ENCODE measurements at places on chromosomes 13 and 19. TPM values are rescaled to one million over a fixed set of nuclear protein-coding genes. Genes with fewer than 3 reads are reported as not detected.

- DNase-seq = peak; percentile 51
These were observed 579.5 kb downstream of the UQCRFS1 start for GRCh38 chr19:28633319-28634018.

DNA sequence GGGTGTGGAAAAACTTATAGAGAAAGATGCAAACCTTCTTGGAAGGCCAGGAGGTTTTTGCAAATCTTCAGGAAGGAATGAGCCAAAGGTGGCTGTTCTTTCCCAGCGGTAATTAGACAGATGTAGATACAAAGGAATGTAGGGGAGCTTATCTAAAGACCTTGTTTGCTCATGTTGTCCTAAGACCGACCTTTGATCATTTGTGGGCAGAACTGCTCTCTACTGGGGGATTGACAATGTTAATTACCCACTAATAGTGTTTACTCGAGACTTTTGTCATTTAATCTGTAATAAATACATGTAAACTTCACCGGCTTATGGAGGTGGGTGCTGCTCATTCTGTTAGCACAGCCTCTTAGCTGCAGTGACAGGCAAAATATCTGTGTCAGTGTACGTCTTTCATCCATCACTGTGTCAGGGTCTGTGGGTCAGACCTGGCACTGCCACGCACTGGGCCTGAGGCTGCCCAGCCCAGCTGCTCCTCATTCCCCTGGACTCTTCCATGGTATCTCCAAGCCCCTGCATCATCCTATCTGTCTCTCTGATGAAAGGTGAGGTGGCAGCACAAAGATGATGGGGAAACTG is 68.3 kb downstream of the ZNF431 start:
- DNase-seq = no peak

DNA sequence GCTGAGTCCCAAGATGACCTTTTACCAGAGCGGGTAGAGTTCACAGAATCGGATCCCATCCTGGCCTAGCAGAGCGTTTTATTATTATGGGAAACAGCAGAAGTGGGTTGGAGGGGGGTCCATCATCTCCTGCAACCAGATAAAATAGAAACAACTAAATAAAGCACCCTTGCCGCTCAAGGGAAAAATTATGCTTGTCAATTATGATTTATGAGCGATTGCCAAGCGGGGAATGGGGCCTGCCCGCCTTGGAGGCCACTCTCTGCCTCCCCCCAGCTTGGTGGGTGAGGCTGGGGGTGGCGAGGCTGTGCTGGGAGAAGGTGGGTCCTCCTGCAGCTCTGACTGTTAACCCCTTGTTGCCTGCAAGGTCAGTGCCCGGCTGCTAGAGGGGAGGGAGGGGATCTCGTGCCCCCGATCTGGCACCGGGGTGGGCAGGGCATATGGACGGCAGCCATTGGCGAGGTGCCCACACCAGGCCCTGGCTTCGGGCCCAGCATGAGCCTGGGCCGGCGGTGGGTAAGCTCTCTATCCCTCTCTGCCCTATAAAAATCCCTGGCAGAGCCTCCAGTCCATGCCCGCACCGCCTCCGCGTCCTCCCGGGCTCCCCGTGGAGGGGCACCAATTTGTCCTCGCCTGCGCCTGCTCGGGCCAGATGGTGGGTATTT is 129.1 kb downstream of the URI1 start:
- no peak for DNase-seq

DNA sequence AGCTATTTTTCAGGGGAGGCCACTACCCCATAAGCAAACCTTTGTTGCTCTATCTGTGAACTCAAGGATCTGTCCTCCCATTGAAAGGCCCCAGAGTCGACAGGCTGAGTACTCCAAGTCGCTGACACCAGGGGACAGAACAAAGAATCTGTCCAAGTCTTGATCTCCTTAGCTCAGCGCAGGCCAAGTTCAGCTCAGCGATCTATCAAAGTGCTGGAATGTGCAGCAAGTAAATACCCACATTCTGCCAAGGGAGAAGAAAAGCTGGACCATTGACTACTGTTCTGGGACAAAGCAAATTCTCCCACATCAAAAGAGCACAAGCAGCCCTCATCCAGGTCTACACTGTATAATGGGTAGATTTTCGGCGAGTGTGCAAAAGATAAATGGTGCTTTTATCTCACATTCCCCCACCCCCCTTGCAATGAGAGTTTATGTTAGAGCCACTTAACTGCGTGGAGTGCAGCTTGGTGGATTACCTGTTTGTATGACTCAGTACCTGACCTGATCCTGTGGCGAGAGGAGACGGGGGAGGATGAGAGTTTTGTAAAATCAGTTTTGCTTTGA is 391.7 kb upstream of the SGCG start:
- no peak for DNase-seq

DNA sequence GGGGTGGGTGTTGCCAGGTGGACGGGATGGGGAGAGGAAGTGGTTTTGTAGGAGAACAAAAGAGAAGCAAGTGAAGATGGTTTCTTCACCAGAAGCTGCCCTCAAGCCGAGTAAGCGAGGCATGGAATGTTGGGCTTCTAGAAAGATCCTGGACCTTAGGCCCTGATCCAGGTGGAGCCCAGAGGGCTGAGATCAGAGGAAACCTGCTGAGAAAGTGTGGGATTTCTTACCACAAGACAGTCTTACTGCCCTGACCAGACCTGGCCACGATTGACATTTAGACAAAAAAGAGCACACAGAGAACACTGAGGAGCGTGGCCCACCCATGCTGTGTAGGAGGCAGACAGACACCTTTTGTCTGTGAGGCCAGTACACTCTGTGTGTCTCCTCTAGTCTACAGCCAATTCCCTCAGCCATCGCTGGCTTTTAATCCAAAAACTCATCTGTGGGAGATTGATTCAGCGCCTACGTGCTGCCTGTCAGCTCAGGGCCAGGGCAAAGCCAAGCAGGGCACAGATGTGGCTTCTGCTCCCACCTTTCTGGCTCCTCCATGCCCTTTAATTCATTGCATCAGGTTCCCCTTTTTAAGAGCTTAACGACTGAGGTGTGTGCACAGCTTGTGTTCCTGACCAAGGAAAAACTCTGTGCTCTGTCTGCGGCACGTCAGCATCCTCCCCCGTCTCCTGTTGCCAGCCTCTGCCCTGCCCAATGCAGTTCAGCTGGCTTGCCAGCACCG is 123.3 kb downstream of the AKAP11 start:
- DNase-seq = no peak

The OR7A5 gene
- total RNA-seq = not detected

DNA sequence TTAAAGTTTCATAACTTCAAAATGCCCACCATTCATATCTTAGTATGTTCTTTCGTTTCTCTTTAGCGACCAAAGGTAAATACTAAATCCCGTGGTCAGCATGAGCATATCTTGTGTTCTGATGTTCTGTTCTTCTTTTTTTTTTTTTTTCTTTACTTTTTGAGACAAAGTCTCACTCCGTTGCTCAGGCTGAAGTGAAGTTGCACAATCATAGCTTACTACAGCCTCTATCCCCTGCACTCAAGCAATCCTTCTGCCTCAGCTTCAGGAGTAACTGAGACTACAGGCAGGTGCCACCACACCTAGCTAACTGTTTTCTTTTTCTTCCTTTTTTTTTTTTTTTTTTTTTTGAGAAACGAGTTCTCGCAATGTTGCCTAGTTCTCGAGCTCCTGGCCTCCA is 60.9 kb upstream of the ATP12A start:
- no peak for DNase-seq

The NOVA2 gene
- 0.17 TPM for total RNA-seq

The FREM2 gene
- total RNA-seq = not detected

All from A172 (cell line).